CD4-positive, alpha-beta T cell treated with Interleukin-4 for 4 hours (primary cell): ENCODE measurements at places on chromosomes 2 and 18.

DNA sequence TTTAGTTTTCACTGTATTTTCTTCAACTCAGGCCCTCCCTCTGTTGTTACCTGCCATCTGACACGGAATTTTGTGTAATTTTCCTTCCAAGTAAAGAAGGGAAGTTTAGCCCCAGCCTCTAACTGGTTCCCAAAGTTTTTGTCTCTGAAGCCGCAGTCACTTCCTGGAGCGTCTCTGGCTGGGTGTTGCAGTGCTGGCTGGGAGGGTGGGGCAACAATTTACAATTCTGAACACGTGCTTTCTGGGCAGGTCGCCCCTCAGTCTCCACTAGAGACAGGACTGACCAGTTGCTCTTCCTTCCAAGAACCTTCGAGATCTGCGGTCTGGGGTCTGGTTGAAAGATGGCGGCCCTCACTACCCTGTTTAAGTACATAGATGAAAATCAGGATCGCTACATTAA is 3.5 kb downstream of the CNDP2 start:
- peak; percentile 44 for DNase-seq

DNA sequence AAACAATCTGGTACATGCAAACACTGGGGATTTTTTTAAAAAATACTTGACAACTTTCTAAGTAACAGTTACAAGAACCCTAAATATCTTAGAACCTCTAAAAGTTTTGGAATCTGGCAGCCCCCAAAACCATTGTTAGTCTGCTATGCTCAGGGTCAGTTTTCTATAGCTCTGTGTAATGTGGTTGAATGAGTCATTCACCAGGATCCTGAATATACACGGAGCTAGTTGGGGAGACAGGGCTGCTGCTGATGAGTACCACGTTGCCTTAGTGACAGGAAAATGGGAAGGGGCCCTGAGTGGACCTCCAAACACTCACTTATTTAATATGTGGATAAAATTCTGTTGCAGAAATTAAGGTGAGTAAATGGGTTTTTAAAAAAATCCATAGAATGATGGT is 36.9 kb upstream of the TANC1 start:
- no peak for DNase-seq

DNA sequence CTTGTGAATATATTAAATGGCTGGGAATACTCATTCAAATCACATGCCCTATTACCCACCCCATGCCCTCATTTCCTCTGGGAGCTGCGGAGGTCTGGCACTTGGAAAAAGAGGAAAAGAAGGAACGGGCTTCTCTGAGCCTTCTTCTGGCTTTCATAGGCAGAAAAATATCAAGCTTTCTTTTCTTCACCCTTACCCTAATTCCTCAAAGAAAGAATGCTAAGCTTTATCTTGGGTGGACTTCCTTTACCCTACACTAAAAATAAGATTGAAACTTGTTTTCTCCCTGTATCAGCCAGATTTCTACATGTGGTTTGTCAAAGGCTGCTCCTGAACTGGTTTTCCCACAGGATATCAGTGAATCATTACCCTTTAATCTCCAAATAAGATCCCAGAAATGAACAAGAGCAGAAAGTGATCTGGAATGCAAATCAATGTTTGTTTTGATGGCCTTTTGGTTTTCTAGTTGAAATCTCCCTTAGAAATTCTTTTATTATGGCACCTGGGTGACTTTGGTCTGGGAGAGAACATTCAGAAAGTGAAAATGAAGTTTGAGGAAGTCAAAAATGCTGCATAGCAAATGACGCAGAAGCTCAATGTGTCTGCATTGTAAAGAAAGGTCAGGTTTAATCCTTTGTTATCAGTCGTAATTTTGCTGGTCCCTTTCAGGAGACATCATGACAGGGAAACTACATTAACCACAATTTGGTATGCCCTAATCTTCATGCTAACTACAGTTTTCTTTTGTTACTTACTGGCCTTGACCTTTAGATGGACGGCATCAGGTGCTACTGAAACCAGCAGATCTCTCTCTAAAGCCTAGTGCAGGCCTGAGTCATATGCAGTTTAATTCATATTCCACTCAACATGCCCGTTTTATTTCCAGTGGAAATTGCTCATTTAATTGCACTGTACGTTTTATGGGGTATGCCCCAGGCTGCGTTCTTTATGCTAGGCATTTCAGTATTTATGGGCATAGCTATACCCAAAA is 46.6 kb upstream of the HNRNPA3 start:
- DNase-seq, result no peak

DNA sequence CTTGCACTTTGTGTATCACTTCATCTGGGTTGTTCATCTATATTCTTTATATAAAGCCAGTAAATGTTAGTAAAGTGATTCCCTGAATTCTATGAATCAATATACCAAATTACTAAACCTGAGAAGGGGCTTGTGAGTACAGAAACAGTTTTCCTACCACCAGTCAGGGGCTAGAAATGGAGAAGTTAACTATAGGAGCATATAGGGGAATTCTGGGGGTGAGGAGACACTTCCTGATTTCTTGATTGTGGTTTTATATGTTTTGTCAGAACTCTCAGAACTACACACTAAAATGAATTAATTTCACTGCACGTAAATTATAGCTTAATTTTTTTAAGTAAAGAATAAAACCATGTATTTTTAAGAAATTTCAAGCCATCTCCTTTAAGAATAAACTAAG is 93.7 kb downstream of the SESTD1 start:
- no peak for DNase-seq
